ENCODE measurements at places on chromosomes 7 and 10.

- no peak for DNase-seq
Observed at GRCh38 chr7:12314199-12314598, 89.5 kb downstream of the VWDE start.

DNA sequence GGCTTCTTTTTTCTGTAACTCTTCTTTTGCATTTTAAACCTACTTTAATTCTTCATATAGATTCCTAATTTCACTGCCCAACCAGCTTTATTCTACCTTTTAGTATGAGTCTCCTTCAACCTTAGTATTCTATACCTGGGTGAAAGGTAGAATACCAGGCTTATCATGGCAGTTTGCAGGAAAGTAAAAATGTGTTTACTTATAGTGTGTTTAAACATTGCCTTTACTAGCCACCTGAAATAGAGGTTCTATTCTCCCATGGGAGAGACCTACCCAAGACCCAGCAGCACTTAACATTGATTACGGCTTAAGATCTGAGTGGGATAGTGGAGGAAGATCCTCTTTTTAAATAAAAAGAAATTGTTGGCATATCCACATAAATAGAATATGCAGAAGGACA lies 1.6 kb upstream of the MYPN start:
- no peak for DNase-seq

DNA sequence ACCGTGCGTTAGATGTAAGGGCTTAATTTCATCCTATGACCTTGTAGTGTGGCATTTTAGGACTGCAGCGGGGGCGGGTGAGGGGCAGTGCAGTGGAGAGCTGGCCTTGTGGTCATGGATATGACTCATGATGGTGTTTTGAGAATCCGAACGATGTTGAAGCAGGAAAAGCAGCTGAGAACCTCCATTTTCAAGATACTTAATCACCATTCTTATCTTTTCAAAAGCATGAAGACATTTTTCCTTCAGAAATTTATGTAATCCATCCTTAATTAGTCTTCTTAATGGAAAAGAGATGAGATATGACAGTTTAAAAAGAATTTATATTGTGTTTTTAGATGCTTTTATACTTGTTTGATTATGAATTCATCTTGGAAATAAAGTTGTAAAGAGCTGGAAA lies 9.6 kb downstream of the ATP5F1C start:
- peak; percentile 76 for DNase-seq

DNA sequence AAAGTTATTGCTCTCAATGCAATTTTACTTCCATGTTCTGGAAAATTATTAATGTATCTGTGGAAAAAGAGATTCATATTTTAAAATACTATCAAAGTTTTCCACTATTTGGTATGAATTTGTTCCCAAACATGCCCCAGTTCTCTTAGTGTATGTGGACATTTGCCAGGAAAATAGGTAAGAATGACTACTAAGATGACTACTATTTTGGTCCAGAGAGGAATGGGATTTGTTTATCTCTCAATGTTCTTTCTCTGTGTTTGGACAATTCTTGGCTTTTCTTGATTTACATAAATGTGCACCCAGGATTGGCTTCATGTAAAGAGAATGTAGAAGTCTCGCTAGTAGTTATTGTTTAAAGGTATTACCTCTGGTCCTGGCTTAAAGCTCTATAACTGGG lies 60.3 kb upstream of the POT1 start:
- DNase-seq, result no peak

- DNase-seq, result no peak
Observed at GRCh38 chr7:108157606-108158335, 27.6 kb upstream of the LAMB4 start.

- DNase-seq, result peak; percentile 83
Observed at GRCh38 chr7:106009503-106010226, 46.6 kb downstream of the CDHR3 start.

GRCh38 chr10:89440226-89441009 lies 26.1 kb downstream of the IFIT5 start:
- no peak for DNase-seq

DNA sequence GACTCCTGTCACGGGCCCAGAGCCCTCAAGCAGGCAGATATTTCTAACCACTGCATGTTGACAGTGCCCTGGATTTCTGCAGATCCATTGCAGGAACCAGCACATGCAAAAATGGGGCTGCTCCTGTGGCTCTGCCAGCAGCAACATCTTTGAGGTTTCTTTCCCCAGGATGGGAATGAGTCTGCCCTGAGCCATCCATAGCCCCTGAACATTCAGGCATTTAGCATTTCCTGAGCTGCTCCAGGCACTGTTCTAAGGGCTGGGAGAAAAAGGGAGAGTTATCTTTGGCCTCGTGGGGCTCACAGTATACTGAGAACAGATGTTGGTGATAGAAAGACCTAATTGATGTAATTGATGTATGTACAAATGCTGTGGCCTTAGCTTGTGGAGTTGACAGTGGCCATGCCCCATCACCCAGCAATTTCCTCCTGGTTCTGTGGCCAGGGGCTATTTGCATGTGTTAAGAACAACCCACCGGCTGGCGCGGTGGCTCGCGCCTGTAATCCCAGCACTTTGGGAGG lies 66.0 kb upstream of the LRRC4 start:
- DNase-seq, result no peak

GRCh38 chr10:67772894-67773511 lies 65.0 kb downstream of the DNAJC12 start:
- no peak for DNase-seq

GRCh38 chr7:117098457-117098856 lies 145.2 kb downstream of the ST7 start:
- DNase-seq, result peak; percentile 55

DNA sequence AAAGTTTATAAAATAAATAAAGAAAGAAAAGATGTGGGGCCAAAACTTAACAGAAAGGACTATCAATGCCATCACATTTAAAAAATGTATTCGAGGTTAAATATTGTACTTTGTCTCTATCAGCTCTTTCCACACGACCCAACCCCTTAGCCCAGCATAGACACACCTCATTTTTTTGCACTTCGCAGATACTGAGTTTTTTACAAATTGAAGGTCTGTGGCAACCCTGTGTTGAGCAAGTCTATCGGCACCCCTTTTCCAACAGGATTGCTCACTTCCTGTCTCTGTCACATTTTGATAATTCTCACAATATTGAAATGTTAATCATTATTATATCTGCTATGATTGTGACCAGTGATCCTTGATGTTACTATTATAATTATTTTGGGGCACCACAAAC lies 151.6 kb upstream of the TBX20 start:
- DNase-seq, result no peak

DNA sequence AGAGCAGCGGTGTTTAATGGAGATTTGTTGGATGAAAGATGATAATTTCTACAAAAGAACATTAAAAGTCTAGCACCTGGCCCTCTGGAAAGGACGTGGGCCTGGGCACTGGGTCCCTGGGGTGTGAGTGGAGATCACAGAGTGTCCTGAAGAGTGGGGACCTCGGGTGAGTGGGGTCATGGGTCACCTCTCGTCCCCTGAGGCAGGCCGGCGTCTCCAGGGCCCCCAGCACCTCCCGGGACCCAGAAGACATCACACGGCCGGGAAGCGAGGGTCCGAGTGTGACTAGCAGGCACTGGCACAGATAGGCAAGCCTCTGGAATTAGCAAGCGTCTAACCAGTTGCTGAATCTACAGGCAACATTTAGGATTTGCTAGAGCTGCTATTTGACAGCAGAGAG lies 257.2 kb downstream of the MAD1L1 start:
- no peak for DNase-seq

- DNase-seq, result no peak
Observed at GRCh38 chr10:34862892-34863291, 47.8 kb upstream of the PARD3 start.

DNA sequence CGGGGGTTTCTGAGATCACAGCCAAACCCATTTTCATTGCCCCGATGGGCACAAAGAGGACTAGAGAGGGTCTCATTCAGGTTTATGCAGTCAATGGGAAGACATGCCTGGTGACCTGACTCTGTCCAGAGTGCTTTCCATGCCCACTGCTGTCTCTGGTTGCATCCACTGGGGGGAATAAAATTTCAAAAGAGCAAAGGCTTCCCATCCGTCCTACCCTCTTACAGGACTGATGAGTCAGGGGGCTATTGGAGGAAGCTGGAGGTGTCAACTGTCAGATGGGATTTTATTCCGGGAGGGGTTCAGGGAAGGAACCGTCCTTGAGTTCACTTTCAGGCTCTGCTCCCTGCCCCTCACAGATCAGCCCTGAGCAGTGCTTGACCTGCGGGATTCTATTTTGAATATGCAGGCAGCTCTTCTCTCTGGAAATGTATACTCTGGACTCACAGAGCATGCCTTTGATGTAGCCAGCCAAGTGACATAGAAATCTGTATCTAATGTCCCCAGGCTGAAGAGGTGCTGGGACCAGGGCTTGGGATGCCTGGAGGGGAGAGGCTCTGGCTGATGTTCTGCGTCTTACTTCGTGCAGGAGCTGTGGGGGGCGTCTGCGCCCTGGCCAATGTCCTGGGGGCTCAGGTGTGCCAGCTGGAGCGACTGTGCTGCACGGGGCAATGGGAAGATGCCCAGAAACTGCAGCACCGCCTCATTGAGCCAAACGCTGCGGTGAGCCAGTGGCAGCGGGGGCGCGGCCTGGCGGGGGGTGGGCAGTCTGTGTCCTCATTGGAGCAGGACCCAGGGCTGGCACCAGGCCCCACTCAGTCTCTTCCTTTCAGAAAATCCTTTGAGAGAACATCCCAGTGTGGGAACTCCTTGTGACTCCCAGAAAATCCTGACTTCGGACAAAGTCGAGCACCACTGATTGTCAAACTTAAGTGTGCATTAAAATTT lies 12.0 kb downstream of the C10orf62 start:
- no peak for DNase-seq

DNA sequence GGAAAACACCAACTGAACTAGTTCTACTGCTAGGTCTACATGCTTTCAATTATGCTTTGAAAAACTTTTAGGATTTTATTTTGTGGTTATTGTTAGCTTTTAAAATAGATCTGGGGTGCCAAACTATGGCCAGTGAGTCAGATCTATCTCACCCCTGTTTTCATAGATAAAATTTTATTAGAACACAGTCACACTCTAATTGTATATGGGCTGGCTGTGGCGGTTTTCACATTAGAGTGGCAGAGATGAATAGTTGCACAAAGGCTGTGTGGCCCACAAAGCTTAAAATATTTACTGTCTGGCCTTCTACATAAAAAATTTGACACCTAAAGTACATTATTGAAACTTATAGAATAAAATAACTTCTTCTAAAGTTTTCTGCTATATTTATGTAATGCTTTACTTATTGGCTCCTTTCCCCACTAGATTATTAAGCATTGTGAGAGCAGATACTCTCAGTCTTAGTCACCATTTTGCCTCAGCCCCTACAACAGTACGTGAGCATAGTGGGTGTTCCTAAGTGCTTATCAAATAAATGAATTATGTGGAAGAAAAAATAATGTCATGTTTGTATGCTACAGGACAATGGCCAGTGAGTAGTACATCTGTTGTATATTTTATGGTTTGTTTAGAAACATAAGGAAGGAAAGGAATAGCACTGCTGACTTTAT lies 5.4 kb upstream of the SUV39H2 start:
- DNase-seq, result no peak

DNA sequence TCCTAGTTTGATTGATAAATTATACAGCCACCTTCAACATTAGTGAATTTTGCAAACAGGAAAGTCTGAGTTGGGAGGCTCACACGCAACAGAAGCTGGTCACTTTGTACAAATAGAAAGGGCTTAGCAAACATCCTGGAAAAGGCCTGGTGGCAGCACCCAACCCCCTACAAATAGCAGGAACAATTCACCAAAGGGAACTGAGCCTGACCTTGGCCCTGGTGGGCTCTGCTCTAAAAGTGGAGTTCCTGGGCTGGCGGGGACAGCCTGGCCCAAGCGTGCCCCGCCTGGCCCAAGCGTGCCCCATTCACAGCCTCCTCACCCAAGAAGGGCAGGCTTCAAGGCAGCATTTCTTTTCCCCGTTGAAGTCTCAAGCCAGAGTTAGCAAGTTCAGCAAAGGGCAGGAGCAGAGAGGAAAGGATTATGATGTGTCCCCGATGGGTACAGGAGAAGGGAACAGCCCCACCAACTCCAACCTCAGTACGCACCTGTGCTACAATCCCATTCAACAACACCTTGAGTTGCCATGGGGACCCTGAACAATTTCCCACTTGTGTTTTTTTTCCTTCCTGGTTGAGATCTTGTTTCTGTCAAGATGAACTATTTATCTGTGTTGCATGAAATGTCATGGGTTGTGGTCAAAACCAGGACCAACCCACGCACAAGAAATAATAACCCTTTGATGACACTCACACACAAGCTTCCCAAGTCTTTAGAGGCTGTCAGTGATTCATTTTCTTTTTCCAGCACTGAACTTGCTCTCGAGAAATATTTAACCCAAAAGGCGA lies 43.4 kb downstream of the RGS10 start:
- peak; percentile 91 for DNase-seq

DNA sequence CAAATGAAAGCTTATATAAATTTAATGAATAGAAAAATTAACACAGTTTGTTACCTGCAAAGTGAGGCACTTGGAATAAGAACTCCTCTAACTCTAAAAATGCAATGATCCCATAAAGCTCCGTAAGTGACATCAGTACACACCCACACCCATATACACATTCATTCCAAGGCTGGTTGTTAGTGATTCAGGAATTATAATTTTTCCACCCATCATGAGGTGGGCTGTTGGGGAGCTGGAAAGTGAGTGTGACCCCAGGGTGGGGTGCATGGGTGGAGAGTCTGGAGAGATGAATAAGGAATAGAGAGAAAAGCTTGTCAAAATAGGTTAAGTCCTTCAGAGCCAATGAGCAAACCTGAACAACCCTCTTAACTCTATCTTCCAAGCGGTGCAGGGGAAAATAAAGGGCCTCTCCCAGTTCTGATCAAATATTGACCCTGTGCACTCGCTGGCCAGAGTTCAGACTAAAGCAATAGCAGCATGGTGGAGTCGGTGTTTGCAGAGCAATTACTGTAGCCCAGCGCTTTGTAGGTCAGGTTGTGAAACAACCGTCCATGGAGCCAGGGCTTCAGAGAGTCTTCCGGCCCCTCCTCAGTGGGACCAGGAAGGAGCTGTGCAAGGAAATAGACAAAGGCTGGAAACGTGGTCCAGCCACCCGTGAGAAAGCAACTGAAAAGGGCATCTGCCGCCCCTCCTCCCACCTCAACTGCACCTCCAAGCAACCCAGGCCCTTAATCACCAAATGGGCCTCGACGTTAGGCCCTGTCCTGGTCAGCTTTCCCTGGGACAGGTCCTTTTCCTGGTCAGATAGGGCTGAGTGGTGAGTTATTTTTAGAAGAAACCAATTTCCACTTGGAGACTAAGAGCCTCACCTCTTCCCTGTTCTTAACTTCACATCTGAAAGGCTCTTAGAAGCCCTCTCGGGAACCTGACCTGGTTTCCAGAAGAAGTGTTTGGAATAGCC lies 61.2 kb downstream of the SH3PXD2A start:
- DNase-seq, result no peak

Measured in kidney glomerular epithelial cell (primary cell).